Astrocyte (in vitro differentiated cells and primary cell): ENCODE measurements at places on chromosomes 7 and 10. TPM values are rescaled to one million over a fixed set of nuclear protein-coding genes. Genes with fewer than 3 reads are reported as not detected.

DNA sequence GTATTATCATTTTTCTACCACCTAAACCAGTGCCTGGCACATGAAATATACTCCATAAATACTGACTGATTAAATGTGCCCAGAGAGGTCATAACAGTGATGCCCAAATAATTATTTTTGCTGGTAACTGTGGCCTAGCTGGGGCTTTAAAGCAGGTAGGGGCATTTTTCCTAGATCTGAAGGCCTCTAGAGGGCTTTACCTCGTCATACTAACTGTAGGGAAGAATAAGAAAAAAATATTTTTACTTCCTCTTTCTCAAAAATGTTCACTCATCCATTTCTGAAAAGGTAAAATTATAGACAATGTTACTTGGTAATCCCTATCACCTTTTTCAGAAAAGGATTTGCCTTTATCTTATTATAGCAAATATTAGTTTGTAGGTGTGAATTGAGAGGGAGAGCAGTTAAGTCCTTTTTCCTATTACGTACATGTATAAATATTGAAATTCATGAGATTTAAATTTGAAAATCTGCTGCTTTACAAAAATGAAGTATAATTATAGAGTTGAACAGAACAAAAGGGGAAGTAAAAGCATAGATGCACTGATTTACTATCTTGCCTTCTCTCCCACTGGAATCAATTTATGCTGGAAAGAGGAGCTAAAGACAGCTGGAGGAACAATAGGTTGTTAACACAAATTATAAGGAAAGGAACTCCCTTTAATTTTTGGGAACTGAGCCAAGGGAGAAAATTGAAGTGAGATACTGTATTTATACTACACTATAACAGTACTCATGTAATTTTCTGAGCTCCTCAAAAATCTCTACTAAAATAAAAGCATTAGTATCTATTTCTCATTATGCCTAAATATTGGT, 71.5 kb upstream of the NOBOX start:
- DNase-seq = no peak
- H3K4me1 ChIP-seq = no peaks in the 10 kb centered on the region
- H3K4me3 ChIP-seq = no peak overlapping the region
- no peaks in the 10 kb centered on the region for H3K36me3 ChIP-seq
- no peak overlapping the region for H3K27ac ChIP-seq
- no peaks in the 10 kb centered on the region for H3K27me3 ChIP-seq

- no peaks in the 10 kb centered on the region for H3K4me1 ChIP-seq
- H3K36me3 ChIP-seq = no peaks in the 10 kb centered on the region
- no peak overlapping the region for H3K4me3 ChIP-seq
- no peak for DNase-seq
These were observed 53.5 kb upstream of the ARMC3 start for GRCh38 chr10:22874189-22874854.

The MLXIPL gene
- total RNA-seq = 0.41 TPM in 1 of 2 replicates, not detected in the other

DNA sequence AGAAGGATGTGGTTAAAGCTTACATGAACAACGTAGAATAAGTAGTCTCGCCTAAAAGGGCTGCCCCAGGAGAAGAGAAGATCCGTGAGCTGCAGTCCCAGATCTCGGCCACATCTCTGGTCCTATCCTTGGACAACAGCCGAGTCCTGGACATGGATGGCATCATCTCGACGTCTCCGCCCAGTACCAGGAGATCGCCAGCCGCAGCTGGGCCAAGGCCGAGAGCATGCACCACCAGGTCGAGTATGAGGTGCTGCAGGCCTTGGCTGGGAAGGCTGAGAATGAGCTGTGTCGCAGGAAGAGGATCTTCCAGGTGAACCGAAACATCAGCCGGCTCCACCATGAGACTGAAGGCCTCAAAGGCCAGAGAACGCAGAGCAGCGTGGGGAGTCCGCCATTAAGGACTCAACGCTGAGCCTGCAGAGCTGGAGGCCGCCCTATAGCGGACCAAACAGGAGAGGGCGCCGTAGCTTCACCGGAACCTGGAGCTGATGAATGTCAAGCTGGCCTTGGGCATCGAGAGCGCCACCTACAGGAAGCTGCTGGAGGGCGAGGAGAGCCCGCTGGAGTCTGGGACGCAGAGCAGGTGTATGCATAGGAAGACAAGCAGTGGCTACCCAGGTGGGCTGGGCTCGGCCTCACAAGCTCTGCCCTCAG, 22.2 kb downstream of the LIPK start:
- no peaks in the 10 kb centered on the region for H3K4me1 ChIP-seq
- no peak overlapping the region for H3K27ac ChIP-seq
- no peaks in the 10 kb centered on the region for H3K36me3 ChIP-seq
- DNase-seq = no peak
- no peak overlapping the region for H3K4me3 ChIP-seq
- H3K27me3 ChIP-seq = no peaks in the 10 kb centered on the region

The ADAM22 gene
- 1.5 and 2.2 TPM in 2 replicates for total RNA-seq

DNA sequence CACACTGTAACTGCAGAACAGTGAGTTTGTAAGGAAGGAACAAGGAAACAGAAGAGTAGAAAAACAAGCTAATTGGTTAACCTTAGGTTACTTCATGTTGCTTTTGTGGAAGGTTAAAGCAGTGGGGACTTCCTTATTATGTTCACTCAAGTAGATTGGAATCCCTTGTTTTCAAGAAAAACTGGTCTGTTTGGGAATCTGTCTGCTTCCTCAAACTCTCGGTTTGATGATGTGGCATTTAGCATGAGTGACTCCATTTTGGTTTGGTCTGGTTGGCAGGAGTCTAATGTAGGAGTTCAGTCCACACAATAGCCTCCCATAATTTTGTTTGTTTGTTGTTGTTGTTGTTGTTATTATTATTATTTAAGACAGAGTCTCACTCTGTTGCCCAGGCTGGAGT, 3.8 kb upstream of the TRIM56 start:
- H3K27ac ChIP-seq = no peak overlapping the region
- H3K27me3 ChIP-seq = no peaks in the 10 kb centered on the region
- no peaks in the 10 kb centered on the region for H3K36me3 ChIP-seq
- no peak for DNase-seq
- no peak overlapping the region for H3K4me3 ChIP-seq

DNA sequence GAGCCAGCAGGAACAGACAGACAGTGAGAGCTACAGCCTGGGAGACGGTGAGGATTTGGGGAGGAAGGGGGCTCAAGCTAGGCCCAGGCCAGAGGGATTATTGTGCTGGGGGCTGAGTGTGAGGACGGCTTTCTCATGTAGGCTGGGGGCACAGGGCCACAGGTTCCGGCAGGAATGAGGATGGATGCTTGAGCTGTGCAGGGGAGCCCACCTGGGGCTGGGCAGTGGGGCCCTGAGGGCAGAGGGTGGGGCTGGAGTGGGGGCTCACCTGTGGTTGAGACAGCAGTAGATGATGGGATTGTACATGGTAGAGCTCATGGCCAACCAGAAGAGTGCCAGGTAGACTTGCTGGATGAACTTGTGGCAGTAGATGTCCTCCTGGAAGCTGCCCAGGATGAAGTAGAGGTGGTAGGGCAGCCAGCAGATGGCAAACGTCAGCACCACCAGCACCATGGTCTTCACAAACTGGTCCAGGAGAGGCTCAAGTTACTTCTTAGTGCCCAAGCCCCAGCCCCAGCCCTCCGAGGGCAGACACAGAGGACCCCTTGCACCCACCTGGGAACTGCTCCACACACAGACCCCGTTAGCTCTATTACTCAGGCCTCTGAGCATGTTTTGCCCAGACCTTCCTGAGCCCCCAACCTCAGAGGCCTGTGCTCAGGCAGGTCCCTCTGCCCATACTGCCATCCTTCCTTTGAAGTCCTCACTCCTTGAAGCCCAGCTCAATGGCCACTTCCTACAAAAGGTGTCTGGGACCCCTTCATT, 9.7 kb downstream of the TACR2 start:
- no peak for DNase-seq
- no peaks in the 10 kb centered on the region for H3K36me3 ChIP-seq
- H3K27me3 ChIP-seq = no peaks in the 10 kb centered on the region
- no peak overlapping the region for H3K27ac ChIP-seq
- peaks cover 10% of the 10 kb centered on the region for H3K4me1 ChIP-seq

The TMEM273 gene
- total RNA-seq = not detected in 2 replicates

DNA sequence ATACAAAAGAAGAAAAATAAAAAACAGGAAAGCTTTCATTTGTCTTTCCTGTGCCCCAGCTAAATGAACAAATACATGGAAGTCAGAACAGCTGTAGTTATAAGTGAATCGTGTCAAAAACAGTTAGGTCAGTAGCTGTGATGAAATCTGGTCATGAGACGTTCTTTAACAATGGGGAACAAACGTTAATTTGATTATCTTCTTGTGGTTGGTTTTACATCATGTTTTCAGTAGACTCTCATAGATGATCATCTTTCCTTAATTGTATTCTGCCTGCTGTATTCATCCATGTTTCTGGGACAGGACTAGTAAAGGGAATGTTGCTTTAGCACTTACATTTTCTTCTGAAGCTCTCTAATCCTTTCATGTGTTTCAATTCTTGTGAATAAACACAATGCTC, 97.0 kb downstream of the PCLO start:
- H3K36me3 ChIP-seq = no peaks in the 10 kb centered on the region
- no peak overlapping the region for H3K27ac ChIP-seq
- no peaks in the 10 kb centered on the region for H3K4me1 ChIP-seq
- no peaks in the 10 kb centered on the region for H3K27me3 ChIP-seq
- peak; percentile 4 for DNase-seq

The NT5C3A gene
- total RNA-seq = 21.9 and 24.1 TPM in 2 replicates

GRCh38 chr10:129936266-129936922, 27.7 kb downstream of the EBF3 start:
- no peak for DNase-seq
- no peak overlapping the region for H3K27ac ChIP-seq
- no peaks in the 10 kb centered on the region for H3K4me1 ChIP-seq
- no peak overlapping the region for H3K4me3 ChIP-seq

The LSM8 gene
- total RNA-seq = 19.9 TPM in 2 replicates

GRCh38 chr7:12941512-12941911, 254.1 kb downstream of the ARL4A start:
- H3K36me3 ChIP-seq = no peaks in the 10 kb centered on the region
- H3K4me3 ChIP-seq = no peak overlapping the region
- H3K4me1 ChIP-seq = peaks cover 3% of the 10 kb centered on the region
- DNase-seq = no peak

DNA sequence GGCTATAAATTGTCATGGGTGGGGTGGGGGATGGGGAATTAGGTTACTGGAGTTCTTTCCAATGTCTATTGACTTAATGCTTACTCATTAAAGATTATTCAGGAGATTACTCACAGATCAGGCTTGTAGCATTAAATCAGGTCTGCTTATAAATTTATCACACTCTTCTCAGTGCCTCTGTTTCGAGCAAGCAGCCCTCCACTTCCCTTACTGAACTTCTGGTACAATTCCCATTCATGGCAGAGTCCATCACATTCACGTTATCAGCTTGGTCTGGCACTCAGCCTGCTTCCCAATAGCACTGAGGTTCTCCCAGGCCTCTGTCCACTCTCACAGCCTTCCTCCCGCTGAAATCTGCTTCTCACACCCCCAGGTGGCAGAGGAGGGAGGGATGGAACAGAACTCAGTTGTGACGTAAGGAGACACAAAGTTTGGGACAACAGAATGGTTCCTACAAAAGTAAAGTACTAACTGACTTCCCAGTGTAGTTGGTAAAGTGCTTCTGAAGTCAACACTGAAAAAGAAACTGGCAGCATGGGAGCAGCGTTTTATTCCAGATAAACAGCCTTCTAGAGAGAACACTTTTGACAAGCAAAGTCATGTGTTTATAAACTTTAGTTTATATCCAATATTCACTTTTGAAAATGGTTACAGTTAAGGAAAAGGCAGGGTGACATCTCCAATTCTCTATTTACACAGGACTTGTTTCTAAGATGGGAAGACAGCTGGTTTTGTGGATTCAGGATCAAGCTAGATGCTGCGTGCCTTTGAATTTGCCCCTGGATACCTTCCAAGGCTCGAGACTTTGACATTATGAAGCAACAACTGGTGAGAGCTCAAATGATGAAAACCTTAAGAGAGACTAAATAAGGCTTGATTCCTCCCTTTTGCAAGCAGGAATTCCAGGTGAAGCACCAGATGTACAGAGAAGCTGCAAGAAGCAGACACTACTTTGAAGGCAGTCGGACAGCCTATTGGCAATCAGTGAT, 81.4 kb downstream of the ATXN7L1 start:
- H3K27me3 ChIP-seq = no peaks in the 10 kb centered on the region
- no peak overlapping the region for H3K4me3 ChIP-seq
- H3K27ac ChIP-seq = peak overlapping the region; percentile 39
- peaks cover 17% of the 10 kb centered on the region for H3K4me1 ChIP-seq

GRCh38 chr7:42790196-42790595, 121.7 kb downstream of the C7orf25 start:
- no peak overlapping the region for H3K4me3 ChIP-seq
- H3K27me3 ChIP-seq = no peaks in the 10 kb centered on the region
- no peaks in the 10 kb centered on the region for H3K36me3 ChIP-seq
- H3K27ac ChIP-seq = no peak overlapping the region
